Activated CD4-positive, alpha-beta T cell treated with anti-CD3 and anti-CD28 coated beads for 36 hours (primary cell): ENCODE measurements at places on chromosomes 3 and 15. TPM values are rescaled to one million over a fixed set of nuclear protein-coding genes. Genes with fewer than 3 reads are reported as not detected.

The OPA1 gene
- total RNA-seq = 94.9 TPM

The GOLGA6B gene
- total RNA-seq = not detected

The ZNF385D gene
- total RNA-seq = not detected

The RAD51 gene
- total RNA-seq = 73.5 TPM

The ZMYND10 gene
- 1.3 TPM for total RNA-seq

The EEFSEC gene
- total RNA-seq = 19.6 TPM

The INTS14 gene
- total RNA-seq = 49.2 TPM

The AADAC gene
- not detected for total RNA-seq

DNA sequence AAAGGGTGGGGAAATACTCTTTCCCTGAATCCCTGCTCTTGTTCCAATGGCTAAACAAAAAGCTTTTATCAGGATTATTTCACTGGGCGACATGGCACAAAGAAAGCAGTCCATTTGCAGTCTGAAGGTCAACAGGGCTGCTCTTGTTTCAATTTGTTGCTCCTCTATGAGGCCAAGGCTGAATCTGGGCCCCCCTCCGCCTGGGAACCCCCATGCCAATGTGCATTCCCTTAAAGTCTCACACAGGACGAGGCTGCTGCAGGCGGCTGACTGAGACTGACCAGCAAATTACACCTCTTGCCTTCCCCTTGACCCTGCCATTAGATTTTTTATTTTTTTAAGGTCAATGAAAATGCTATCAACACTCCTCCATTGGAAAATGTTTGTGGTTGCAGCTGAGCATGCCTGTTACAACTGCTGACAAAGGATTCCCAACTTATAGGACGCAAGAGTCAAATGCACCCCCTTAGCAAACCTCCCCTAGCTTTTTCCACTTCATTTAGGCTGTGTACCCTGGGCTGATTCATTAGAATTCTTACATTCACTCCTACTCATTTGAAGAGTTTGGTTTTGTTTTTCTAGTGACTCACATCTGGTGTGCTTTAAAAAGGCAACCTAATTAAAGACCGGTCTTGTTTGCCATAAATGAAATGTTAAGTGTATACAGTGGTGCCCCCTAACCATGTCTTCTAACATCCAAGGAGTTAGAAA, 60.8 kb upstream of the ARHGEF3 start:
- H3K4me1 ChIP-seq = peaks cover 80% of the 10 kb centered on the region
- DNase-seq = peak; percentile 41
- peaks cover 9% of the 10 kb centered on the region for H3K36me3 ChIP-seq
- H3K4me3 ChIP-seq = peak overlapping the region; percentile 32
- peak overlapping the region; percentile 85 for H3K27ac ChIP-seq

DNA sequence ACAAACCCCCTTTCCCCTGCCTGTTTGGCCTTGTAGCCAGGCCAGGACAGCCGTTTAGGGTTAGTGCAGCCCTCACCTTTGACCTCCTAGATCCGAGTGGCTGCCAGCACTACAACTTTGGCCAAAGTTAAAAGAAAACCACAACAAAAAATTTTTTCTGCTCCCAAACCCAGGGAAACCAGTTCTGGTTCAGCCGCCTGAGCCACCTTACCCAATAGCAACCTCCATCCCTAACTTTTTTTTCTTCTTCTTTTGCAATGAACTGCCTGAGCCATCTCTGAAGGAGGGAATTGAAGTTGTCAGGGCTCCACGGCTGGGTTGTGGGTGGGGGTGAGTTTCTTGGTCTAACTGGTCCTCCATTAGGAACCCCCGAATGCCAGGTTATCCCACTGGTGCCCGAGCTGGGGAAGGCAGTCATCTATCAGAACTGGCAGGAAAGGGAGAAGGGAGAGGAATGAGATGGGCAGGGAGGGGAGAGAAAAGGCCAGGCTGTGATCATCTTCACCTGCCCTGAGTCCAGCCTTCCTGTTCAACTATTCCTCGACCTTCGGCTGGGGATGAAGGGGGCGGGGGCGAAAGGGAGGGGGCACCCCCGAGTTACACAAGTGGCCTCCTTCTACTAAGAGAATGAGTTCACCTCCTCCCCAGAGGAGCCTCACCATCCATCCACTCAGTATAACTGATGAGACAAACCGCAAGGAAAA, 6.2 kb upstream of the NR2F2 start:
- DNase-seq = no peak
- no peak overlapping the region for H3K27ac ChIP-seq
- H3K4me1 ChIP-seq = peaks cover 6% of the 10 kb centered on the region
- no peak overlapping the region for H3K4me3 ChIP-seq

DNA sequence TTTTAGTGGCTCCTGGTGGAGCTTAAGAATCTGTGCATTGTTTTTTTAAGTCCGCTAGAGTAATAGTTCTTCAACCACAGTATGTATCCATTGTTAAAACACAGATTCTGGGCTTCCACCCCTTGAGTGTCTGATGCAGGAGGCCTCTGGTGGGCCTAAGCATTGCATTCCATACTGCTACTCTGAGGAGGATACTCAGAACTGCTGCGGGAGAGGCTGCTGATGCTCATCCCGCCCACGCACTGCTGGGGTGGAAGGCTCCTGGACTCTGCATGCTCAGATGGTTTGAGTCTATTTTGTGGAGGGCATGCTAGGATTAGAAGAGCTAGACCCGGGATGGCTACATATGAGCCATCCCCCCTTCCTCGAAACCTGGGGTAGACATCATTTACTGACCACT, 74.4 kb downstream of the THSD4 start:
- H3K27ac ChIP-seq = no peak overlapping the region
- no peak for DNase-seq
- H3K27me3 ChIP-seq = peaks cover 5% of the 10 kb centered on the region
- no peak overlapping the region for H3K4me3 ChIP-seq

DNA sequence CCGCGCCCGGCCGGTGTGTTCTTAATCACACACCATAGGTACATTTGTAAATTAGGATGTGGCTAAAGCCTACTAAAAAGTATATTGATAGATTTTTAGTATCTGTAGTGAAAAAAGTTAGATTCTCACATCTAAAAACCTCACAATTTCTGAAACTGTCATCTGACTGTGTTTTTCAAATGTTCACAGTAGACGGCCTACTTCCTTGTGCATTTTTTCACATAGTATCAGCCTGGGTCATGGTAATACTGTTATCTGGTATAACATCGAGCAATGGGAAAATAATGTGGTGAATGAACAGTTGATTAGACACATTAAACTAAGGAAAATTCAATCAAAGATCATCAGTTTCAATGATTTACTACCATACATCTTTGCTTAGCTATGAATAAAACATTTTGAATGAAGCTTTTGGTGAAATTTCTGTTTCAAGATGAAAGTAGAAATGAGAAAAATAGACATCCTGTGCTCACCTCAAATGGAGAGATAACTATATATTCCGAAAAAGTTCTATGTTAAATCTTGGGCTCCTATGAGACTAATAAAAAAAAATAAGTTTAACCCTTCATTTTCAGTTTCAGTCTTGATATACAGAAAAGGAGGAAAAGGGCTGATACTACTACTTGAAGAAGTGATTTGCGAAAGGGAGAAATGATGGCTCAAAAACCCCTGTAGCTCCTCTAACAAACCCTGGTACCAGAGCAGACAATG, 262.7 kb downstream of the ZBTB20 start:
- H3K27me3 ChIP-seq = no peaks in the 10 kb centered on the region
- peaks cover 8% of the 10 kb centered on the region for H3K4me1 ChIP-seq
- peaks cover 3% of the 10 kb centered on the region for H3K36me3 ChIP-seq
- no peak overlapping the region for H3K27ac ChIP-seq
- no peak overlapping the region for H3K4me3 ChIP-seq
- DNase-seq = no peak

GRCh38 chr15:24772686-24773373, 97.3 kb downstream of the NPAP1 start:
- DNase-seq = peak; percentile 84
- peaks cover 3% of the 10 kb centered on the region for H3K4me1 ChIP-seq
- peak overlapping the region; percentile 73 for H3K4me3 ChIP-seq
- peaks cover 10% of the 10 kb centered on the region for H3K36me3 ChIP-seq
- H3K27me3 ChIP-seq = peaks cover 9% of the 10 kb centered on the region
- peak overlapping the region; percentile 88 for H3K27ac ChIP-seq

- H3K4me3 ChIP-seq = no peak overlapping the region
- no peaks in the 10 kb centered on the region for H3K27me3 ChIP-seq
- DNase-seq = no peak
- no peak overlapping the region for H3K27ac ChIP-seq
Observed at GRCh38 chr15:56168394-56168793, 75.3 kb downstream of the RFX7 start.

GRCh38 chr3:170961616-170962400, 53.4 kb upstream of the EIF5A2 start:
- H3K4me1 ChIP-seq = no peaks in the 10 kb centered on the region
- peaks cover 2% of the 10 kb centered on the region for H3K27me3 ChIP-seq
- H3K36me3 ChIP-seq = no peaks in the 10 kb centered on the region
- H3K27ac ChIP-seq = no peak overlapping the region

DNA sequence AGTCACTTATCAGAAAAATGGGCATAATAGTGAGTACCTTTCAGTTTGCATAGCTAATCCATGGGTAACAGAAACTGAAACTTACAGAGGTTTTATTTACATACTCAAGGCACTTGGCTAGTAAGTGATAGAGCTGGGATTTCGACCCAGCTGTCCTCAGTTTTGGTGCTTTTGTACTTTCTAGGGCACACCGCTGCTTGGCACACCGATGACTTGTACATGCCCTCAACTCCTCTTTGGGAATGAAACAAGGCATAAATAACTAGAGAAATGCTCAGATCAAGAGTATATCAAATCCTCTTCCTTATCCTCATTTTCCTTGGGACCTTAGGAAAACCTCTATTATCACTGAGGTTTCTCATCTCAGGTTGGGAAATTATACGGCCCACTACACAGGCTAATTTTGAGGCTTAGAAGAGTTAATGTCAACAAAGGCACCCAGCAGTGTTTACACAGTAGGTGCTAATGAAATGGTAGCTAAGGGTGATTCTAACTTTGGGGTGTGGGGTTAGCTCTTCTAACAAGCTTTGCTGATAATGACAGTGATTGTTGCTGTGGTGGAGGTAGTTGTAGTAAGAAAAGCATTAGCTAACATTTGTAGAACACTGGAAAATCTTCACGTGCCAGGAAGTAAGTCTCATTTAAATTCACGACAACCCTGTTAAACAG, 20.3 kb upstream of the DGKG start:
- no peaks in the 10 kb centered on the region for H3K36me3 ChIP-seq
- H3K4me1 ChIP-seq = peaks cover 28% of the 10 kb centered on the region
- H3K27me3 ChIP-seq = peaks cover 11% of the 10 kb centered on the region
- DNase-seq = no peak
- no peak overlapping the region for H3K4me3 ChIP-seq

DNA sequence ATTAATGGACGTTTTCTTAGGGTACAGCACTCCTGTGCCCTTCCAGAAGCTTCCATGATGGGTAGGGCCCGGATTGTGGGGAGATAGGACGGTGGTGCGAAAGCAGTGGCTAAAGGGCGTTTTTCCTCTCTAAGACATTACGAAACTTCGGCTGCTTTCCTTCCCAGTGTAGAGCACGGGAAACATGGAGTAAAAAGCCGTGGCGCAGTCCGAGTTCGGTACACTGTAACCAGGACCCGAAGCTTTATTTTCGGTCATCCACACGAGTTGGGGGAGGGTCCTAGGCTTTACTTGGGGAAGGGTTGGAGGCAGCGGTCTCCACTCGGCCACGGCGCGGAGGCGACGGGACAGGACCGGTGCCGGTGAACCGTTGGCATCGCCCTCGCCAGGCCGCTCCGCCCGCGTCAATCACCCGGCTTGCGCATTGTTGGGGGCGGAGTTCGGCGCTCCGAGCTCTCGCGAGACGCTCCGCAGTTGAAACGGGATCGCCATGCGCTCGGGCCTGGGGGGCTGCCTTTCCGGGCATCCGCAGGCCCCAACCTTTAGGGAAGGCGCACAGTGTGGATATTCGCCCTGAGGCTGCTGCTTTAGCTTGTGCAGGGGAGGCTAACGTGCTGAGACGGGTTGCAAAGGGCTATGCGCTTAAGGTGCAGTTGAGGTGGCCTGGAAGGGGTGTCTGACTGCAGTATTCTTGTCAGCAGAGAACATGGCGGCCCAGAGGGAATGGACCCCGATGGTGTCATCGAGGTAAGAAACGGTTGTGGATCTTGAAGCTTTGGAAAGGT, 546 bp downstream of the EIF4A2 start:
- peak overlapping the region; percentile 100 for H3K27ac ChIP-seq
- H3K36me3 ChIP-seq = peaks cover 56% of the 10 kb centered on the region
- peaks cover 39% of the 10 kb centered on the region for H3K4me1 ChIP-seq

GRCh38 chr15:90230610-90231009, 3.1 kb downstream of the CIB1 start:
- peak overlapping the region; percentile 99 for H3K4me3 ChIP-seq
- peaks cover 39% of the 10 kb centered on the region for H3K36me3 ChIP-seq
- peak overlapping the region; percentile 97 for H3K27ac ChIP-seq
- H3K4me1 ChIP-seq = peaks cover 46% of the 10 kb centered on the region
- no peak for DNase-seq

GRCh38 chr3:62201438-62202035, 171.8 kb downstream of the FEZF2 start:
- H3K36me3 ChIP-seq = no peaks in the 10 kb centered on the region
- H3K4me3 ChIP-seq = no peak overlapping the region
- no peak for DNase-seq
- no peaks in the 10 kb centered on the region for H3K4me1 ChIP-seq
- H3K27ac ChIP-seq = no peak overlapping the region
